Esophagus muscularis mucosa (tissue), 4 donors: ENCODE measurements at places on chromosomes 16 and 17.
A peak's percentile ranks its signal among the peaks of the same experiment; 100 is the strongest.

- no peak for DNase-seq
These were observed 1.6 kb downstream of the ITGA3 start for GRCh38 chr17:50057521-50057991.

DNA sequence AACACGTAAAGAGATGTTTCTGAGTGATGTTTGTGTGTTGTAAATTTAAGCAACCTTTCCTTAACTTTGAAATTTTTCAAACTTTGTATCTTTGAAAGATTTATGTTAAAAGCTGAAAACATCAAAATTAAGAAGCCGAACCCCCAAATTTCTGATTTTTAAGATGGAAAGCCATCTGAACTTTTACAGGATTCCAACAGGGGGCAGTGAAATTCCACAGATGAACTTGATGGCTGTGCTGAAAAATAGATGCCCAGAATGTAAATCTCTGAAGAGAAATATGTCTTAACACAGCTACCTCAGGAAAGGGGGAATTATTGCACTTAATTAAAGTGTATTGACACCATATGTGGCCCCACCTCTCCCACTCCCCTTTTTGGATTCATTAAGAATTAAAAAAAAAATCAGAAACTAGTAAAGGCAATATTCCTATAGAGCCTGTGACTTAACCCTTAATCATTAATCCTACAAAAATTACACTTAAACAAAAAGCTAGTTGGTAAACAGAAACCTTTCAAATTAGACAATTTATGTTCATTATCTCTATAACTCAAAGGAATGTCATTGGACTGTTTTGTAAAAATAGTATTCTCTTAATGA lies 597.9 kb downstream of the KCNJ2 start:
- no peak for DNase-seq

GRCh38 chr17:60506312-60506711 lies 19.7 kb downstream of the APPBP2 start:
- DNase-seq: no peak

- DNase-seq: no peak
These were observed 231.0 kb upstream of the EEF2KMT start for GRCh38 chr16:5328546-5328945.

- DNase-seq: no peak
These were observed 7.3 kb upstream of the ZDHHC7 start for GRCh38 chr16:85018529-85019236.

DNA sequence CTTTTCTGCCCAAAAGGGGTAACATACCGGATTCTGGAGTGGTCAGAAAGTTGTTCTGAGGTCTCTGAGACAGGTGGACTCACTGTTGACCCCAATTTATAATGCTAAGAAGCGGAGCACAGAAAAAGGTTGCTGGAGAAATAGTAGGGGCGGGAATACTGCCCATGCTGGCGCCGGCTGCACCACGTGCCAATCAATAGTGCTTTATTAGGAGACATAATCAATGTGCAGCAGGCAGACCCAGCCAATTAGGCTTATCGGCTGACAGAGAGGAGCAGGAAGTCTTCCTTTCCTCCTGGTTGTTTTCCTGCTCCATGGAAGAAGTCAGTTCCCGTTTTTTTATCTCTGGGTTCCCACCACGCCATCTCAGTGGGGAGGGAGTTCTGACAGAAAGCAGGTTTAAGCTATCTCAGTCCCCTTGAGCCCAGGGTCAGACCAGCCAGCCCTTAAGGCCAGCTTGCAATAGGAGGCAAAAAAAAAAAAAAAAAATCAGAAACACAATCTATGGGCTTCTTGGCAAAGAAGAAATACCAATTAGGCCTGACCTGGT lies 68.2 kb upstream of the IRX6 start:
- no peak for DNase-seq

- DNase-seq: no peak
These were observed 219.4 kb upstream of the CIBAR2 start for GRCh38 chr16:85331688-85332087.

- DNase-seq: peak; percentile 94
These were observed 675 bp downstream of the RNF213 start for GRCh38 chr17:80261159-80261894.

DNA sequence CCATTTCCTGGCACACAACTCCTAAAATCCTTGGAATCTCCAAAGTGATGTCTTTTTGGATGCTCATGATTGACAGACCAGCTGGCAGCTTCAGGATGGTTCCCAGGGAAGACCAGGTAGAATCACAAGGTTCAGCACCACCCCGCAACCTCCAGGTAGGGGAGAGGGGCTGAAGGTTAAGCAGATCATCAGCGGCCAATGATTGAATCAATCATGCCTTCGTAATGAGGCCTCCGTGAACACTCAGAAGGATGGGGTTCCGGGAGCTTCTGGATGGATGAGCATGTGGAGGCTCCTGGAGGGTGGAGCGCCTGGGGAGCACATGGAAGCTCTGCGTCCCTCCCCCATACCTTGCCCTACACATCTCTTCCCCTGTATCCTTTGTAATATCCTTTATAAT lies 185.9 kb downstream of the SEC14L1 start:
- DNase-seq: no peak
